ENCODE measurements at places on chromosomes 7 and 10. TPM values are rescaled to one million over a fixed set of nuclear protein-coding genes. Genes with fewer than 3 reads are reported as not detected.

The ZNF365 gene
- total RNA-seq = 0.36 TPM

The C10orf62 gene
- not detected for total RNA-seq

The SLC13A1 gene
- not detected for total RNA-seq

The ACTR1A gene
- total RNA-seq = 114 TPM

The NPC1L1 gene
- total RNA-seq = 0.18 TPM

The ZNF804B gene
- not detected for total RNA-seq

The FAS gene
- 21.3 TPM for total RNA-seq

The CTBP2 gene
- 44.9 TPM for total RNA-seq

The WNT8B gene
- total RNA-seq = not detected

The ZNF467 gene
- total RNA-seq = 4.1 TPM

The GPRIN2 gene
- total RNA-seq = not detected
